ENCODE measurements at places on chromosomes 1 and 21.

DNA sequence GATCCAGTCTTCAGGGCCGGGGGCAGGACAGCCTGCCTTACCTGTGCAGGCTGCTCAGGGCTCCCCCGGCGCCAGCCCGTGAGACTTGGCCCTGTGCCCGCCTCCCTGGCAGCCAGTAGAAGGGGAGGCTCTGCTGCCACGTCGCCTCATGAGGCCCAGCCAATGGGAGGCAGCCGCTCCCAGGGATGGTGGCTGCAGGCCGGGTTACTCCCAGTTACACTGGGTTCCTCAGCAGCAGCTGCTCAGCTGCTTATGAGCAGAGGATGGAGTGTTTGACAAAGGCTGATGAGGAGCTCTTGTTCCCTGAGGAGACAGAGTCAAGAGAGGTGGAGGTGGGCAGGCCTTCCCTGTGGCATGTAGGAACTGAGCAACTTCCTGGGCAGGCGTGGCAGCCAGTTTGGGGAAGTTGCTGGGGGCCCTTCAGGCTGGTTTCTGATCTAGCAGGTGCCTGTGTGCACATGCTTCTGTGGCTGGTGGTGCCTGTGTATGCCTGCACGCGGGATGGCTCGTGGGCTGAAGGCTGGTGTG, 5.5 kb downstream of the MFSD2A start:
- peak; percentile 41 for DNase-seq

- DNase-seq: peak; percentile 73
Observed at GRCh38 chr1:46036894-46037839, 95.3 kb downstream of the PIK3R3 start.

DNA sequence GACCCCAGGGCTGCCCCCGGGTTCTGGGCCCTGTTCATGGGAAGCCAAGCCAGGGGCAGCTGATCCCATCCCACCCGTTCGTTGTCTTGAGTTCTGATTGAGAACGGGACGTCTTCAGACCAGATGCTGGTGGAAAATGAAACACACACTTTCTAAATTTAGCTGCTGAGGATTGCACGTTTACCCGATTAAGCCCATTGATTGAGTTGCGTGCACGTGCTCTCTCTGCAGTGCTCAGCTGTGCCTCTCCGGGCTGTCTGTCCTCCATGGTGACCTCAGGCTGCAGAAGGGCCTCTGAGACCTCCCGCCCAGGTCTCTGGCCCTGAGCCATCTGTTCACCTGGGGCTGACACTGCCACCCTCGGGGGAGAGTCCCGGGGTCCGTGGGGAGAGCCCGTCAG, 27.0 kb upstream of the PEX10 start:
- DNase-seq: no peak

- DNase-seq: no peak
Observed at GRCh38 chr1:91744953-91745639, 140.9 kb downstream of the TGFBR3 start.

DNA sequence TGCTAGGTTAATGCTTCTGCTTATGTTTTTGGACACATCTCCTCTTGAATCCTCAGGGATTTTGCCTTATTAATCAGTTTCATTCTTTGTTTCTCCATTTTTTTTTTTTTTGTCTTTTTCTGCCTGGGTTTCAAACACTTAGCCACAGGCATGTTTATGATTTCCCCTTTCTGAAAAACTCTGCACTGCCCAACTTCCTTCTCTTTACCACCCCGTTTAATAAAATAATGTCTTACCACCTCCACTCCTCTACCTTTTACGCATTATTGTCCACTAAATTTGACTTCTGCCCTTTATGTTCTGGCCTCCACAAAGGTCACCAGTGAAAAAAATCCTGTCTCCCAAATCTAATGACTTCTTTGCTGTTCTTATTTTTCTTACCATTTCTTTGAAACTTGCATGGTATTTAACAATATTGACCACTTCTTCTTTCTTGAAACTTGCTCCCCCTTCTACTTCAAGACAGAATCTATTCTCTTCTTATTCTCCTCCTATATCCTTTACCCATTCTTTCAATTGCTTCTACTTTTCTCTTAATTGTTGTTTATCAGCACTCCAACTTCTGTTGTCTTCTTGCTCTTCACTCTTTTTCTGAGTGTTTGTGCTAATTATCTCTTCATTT, 150.3 kb downstream of the TNFSF18 start:
- no peak for DNase-seq

GRCh38 chr1:176789571-176790090, 326.7 kb downstream of the PAPPA2 start:
- DNase-seq: no peak

GRCh38 chr1:46719689-46720088, 775 bp upstream of the EFCAB14 start:
- no peak for DNase-seq

GRCh38 chr21:38773099-38774061, 32.3 kb upstream of the ETS2 start:
- no peak for DNase-seq
